ENCODE measurements at places on chromosomes 3 and 15.

- no peak for DNase-seq
Observed at GRCh38 chr3:192494174-192494573, 233.2 kb downstream of the FGF12 start.

GRCh38 chr3:15932348-15933300 lies 134.8 kb upstream of the ANKRD28 start:
- DNase-seq = no peak

DNA sequence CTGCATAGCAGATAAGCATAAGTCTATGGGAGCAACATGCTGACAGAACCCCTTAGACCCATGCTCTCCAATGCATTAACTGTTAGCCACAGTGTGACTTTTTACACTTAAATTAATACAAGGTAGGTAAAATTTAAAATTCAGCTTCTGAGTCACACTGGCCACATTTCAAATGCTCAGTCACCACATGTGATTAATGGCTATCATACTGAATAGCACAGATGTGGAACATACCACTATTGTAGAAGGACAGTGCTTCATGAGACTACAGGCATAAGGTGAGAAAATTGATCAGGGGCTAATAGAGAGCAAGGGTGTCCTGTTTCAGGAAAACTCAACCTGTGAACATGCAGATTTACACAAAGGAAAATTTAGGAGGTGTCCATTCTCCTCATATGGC lies 357.0 kb upstream of the SEMA6D start:
- no peak for DNase-seq

- no peak for DNase-seq
Observed at GRCh38 chr15:42143356-42143755, 13.1 kb downstream of the PLA2G4F start.

- DNase-seq = peak; percentile 86
Observed at GRCh38 chr3:42376344-42376798, 34.0 kb downstream of the LYZL4 start.

DNA sequence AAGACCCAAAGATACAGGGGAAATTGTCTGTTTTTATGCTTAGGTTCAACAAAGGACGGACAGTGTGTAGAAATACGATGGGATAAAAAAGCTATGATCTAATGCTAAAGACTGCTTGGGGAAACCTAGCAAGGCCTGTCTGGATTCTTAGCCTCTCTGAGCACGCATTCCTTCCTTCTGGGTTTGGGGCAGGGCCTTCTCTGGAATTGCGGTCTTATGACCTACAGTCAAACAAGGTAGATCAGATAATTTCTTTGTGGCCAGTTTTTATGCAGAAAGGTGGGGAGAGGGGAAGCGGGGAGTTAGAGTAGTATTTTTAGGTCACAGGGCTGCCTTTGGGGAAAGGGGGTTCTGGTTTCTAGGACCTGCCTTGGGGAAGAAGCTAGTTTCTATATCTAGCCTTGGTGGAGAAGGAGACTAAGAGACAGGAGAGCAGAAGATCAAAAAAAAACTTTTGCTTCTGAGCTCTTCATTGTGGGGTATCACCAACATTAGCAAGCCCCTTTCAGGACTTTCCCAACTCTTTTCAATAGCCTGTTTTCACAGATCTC lies 39.1 kb upstream of the LIPC start:
- no peak for DNase-seq

GRCh38 chr3:167483708-167484475 lies 10.1 kb upstream of the SERPINI2 start:
- no peak for DNase-seq

DNA sequence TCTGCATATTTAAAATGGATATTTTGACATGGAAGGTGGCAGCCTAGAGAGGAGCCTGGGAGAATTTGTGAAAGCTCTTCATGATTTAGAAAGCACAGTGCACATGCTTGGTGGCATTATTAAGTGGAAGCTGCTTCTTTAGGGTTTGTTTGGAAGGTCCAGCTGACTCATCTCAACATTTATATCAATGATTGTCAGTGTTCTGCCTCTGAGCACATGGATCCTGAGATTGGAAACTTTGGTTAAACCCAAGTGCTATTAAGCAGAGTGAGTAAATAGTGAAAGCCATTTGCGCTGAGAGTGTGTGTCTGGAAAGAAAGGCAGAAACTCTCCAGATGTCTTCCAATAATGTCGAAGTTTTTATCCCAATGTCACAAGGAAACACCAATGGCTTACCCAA lies 7.4 kb downstream of the NOX5 start:
- DNase-seq = no peak

- DNase-seq = peak; percentile 5
Observed at GRCh38 chr3:126337980-126338651, 19.1 kb downstream of the KLF15 start.

GRCh38 chr15:62242999-62243398 lies 77.9 kb upstream of the C2CD4B start:
- DNase-seq = no peak

GRCh38 chr15:68154923-68155559 lies 50.1 kb downstream of the CALML4 start:
- peak; percentile 54 for DNase-seq

DNA sequence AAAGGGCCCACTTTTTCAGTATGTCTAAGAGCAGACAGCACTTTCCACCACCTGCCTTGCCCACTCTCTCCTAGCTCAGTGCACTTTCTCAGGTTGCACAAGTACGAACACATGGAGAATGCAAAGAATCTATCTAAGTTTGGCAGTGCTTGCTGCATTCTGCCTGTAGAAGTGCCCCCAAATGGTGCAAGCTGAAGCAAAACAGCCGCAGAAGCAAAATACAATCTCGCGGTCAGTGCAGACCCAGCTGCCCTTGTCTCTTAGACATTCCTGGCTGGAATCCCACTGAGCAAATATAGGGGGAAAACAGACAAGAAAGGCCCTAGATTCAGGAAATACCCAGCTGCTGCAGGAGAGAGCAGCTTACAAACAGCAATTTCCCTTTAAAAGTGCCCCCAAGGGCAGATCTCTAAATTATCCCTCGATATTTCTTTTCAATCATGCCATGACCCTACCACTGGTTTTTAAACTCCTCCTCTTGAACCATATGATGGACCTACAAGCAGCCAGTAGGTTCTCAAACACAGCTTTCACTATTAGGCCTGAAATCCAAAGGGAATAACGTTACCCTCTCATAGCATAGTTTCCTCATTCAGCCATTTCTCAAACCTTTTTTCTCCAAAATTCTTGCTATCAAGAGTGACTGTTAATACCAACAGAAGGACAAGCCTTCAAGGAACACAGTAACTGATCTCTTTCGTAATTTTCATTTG lies 67.0 kb downstream of the TNIK start:
- DNase-seq = peak; percentile 76

GRCh38 chr3:50161320-50161719 lies 6.2 kb downstream of the SEMA3F start:
- no peak for DNase-seq

DNA sequence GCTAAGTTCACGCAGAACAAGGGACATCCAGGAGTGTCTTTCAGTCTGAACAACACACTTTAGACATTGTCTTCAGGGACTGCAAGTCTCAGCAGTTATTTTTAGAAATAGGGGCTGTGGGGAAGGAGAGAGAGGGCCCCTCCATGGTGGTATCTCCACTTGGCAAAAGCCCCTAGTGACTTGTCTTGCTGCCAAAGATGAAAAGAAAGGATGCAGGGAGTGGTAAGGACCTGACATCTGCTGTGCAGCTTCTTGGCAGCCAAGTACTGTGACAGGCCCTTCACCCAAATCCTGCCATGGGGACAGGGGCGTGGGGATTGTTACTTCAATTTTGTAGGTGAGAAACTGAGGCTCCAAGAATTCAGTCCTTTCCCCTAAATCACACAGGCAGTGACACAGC lies 21.0 kb upstream of the SEMA6D start:
- no peak for DNase-seq

- DNase-seq = no peak
Observed at GRCh38 chr15:95471690-95472086, 858.8 kb upstream of the NR2F2 start.

GRCh38 chr3:195855471-195856409 lies 44.0 kb upstream of the MUC4 start:
- DNase-seq = no peak

DNA sequence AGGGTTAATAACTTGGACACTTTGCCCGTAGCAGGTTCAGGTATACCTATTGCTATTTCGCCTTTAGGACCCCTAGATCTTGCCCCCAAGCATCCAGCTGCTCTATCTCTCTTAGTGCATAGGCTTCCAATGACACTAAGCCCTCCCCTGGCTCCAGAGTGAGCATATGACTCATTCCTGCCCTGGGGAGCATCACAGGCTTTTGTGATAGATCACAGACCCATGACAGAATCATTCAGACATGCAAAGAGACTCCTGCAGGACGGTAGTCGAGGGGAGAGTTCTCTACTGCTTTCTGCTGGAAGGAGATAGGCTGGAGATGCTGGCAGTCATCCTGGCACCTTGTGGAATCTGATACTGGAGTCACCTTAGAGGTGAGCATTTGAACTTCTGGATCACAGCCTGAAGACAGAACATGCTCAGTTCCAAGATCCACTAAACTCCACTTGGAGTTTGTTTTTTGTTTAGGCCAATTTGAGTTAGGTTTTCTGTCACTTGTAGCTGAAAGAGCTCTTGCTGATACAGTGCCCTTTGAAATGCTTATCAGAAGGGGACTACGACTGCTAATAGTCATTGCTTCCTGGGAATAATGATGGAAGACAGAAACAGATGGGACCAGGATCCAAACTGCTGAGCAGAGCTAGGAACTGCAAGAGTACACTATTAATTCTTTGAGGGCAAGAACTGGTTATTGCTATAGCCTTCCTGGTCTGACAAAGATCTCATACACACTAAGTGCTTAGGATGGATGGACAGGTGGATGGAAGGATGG lies 11.0 kb downstream of the LYSMD2 start:
- DNase-seq = no peak

- DNase-seq = no peak
Observed at GRCh38 chr15:76208084-76208785, 103.0 kb downstream of the ETFA start.

- DNase-seq = peak; percentile 71
Observed at GRCh38 chr3:45507820-45508317, 86.7 kb upstream of the LIMD1 start.

GRCh38 chr3:64508140-64508539 lies 179.7 kb downstream of the ADAMTS9 start:
- DNase-seq = no peak

DNA sequence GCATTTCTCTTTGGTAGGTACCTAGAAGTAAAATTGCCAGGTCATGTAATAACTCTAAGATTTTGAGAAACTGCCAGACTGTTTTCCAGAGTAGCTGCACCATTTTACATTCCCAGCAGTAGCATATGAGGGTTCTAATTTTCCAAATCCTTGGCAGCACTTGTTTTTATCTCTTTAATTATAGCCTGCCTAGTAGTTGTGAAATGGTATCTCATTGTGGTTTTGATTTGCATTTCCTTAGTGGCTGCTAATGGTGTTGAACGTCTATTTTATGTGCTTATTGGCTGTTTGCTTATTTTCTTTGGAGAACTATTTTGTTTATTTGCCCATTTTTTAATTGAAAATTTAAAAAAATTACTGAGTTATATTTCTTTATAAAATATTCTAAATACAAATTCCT lies 117.9 kb downstream of the TCF12 start:
- no peak for DNase-seq

- no peak for DNase-seq
Observed at GRCh38 chr3:106007512-106007911, 138.7 kb upstream of the CBLB start.

- no peak for DNase-seq
Observed at GRCh38 chr3:52432225-52432624, 12.7 kb downstream of the SEMA3G start.

- no peak for DNase-seq
Observed at GRCh38 chr3:113676261-113676660, 20.2 kb downstream of the USF3 start.

DNA sequence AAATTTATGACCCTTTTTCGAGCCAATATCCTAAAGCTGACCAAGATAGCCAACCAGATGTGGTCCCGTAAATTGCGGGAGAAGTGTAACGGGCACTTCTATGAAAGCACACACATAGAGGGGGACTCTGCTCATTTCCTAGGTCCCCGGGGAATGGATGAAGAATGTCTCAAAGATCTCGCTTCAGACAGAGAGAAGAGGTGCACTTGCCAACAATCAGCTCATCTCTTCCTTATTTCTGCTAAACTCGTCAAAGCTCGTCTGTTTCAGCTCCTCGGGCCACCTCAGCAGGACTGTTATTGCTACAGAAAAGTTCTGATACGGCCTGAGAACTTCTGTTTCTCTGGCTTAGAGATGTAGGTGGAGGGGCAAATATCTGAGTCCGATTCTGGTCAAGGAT lies 71.8 kb downstream of the TM2D3 start:
- no peak for DNase-seq

DNA sequence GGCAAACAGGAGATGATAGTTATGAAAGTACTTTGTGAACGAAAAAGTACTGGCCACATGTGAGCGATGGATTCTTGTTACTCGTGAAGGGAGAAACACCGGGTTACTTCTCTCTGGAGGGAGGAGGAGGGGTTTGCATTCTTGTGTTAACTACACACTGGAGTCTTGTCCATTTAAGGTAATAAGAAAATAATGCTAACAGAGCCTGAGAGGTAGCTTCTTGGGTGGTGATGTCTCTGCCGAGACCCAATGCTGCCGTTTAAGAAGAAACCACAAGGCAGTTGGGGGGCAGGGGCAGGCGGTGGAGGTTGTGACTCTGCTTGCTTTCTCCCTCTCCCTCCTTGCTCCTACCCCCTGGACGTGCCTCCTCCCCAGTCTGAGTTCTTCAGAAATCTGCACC lies 100.9 kb upstream of the ROPN1 start:
- no peak for DNase-seq

GRCh38 chr3:196650740-196651311 lies 11.3 kb downstream of the NRROS start:
- DNase-seq = peak; percentile 40

GRCh38 chr3:140406655-140407054 lies 271.2 kb upstream of the TRIM42 start:
- DNase-seq = no peak

DNA sequence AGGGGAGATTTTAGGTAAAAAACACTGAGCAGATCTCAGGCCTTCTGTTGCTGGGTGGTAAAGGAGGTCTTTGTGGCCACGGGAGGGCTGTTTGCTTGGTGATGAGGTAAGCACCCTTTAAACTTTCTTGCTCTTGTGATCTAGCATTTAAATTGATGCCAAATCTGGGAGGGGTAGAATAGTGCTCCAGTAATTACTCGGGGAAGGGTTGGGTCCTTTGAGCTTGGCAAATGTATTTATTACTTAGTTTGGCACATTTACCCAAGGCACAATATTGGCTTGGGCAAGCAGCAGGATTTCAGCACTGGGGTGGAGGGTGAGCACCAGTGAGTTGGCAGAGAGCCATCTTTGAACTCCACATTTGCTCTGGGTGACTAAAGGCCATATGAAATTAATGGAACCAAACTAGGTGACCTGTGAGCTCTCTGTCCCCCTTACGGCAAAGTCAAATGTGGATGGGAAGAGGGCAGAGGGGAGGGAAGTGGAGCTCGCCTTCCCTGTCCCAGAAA lies 185.9 kb upstream of the ONECUT1 start:
- DNase-seq = no peak

GRCh38 chr15:42148808-42149492 lies 7.5 kb downstream of the PLA2G4F start:
- no peak for DNase-seq

DNA sequence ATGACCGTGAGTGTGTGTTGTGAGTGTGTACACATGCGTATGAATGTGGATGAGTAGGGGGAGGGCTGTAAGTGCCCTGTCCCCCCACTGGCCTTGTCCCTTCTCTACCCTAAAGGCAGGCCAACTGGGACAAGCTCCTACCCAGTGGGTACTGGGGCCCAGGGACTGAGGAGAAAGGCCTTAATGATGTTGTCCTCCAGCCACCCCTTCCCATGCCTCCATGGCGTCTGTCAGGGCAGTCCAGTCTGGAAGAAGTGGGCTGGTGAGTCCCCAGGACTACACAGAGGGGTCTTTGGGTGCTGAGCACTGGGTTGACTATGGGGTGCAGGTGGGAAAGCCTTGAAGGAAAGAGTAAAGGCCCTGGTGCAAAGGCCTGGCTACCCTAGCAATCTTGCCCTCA lies 16.9 kb upstream of the CORO2B start:
- no peak for DNase-seq

Measured in femur (tissue), 1 donor.